Fibroblast of the aortic adventitia (primary cell): ENCODE measurements at places on chromosomes 16 and 17.

DNA sequence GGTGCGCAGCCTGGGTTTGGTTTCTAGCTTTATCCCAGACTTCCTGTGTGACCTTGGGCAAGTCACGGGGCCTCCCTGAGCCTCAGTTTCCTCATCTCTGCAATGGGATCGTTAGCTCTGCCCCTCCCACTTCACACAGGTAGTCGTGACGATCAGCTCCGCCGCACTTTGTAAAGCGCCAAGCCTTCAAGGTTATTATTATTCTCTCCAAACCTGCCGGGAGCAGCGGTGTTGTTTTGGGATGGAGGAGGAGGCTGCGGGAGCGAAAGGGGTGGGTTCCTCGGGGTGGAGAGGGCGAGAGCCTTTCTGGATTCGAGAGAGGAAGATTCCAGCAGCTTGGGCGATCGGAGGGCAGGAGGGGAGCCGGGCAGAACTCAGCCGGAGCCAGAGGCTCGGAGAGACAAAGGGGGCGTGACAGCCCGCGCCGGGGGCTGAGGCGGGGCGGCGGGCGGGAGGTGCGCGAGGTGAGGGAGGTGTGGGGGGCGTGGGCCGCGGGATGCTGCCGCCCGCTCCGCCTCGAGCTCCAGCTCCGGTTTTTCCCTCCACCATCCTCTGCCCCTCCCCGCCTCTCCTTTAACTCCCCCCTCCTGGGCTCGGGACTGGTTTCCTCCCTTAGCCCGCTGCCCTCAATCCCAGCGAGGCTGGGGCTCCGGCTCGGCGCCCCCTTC, at the start of gene EFNB3:
Gene EFNB3, plus strand, starts transcription at position 602 of the 668 bp plus-strand sequence. CDS start 397 bp downstream, outside the sequence.
- peak; percentile 36 for DNase-seq

GRCh38 chr17:63792055-63792729, 18.2 kb downstream of the DDX42 start:
- DNase-seq: no peak

GRCh38 chr17:42577140-42577531, 393 bp downstream of the PSMC3IP start:
- DNase-seq: no peak

GRCh38 chr16:9625122-9625521, 533.7 kb downstream of the HAPSTR1 start:
- no peak for DNase-seq

- DNase-seq: no peak
Measured at GRCh38 chr17:17446666-17447155, 30.1 kb upstream of the MED9 start.

- DNase-seq: no peak
Measured at GRCh38 chr16:79171931-79172705, 428.4 kb downstream of the MAF start.

GRCh38 chr17:33987162-33987561, 267.9 kb upstream of the CCL2 start:
- no peak for DNase-seq

- no peak for DNase-seq
Measured at GRCh38 chr16:47374629-47375028, 86.2 kb downstream of the ITFG1 start.
